ENCODE measurements at places on chromosomes 6 and 20.

- no peak for DNase-seq
These were observed 185.8 kb downstream of the PHF3 start for GRCh38 chr6:63821442-63821841.

GRCh38 chr20:46751856-46752255, 42.4 kb downstream of the SLC2A10 start:
- no peak for DNase-seq

- DNase-seq = no peak
These were observed 6.6 kb downstream of the SULF2 start for GRCh38 chr20:47778398-47779354.

GRCh38 chr6:8110725-8111124, 8.4 kb upstream of the EEF1E1 start:
- no peak for DNase-seq

- DNase-seq = no peak
These were observed 39.3 kb upstream of the LOC128125822 start for GRCh38 chr6:63533026-63533425.

- DNase-seq = peak; percentile 51
These were observed 114.1 kb downstream of the KIF16B start for GRCh38 chr20:16459019-16459700.

DNA sequence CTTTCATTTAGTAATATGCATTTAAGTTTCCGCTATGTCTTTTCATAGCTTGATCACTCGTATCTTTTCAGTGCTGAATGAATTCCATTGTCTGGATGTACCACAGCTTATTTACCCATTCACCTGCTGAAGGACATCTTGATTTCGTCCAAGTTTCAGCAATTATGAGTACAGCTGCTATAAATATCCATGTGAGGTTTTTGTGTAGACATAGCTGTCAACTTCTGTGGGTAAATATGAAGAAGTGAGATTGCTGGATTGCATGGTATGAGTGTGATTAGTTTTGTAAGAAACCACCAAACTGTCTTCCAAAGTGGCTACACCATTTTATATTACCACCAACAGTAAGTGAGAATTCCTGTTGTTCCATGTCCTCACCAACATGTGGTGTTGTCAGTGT, 79.2 kb upstream of the STMND1 start:
- DNase-seq = no peak

GRCh38 chr6:18023891-18024290, 36.5 kb upstream of the KIF13A start:
- no peak for DNase-seq

DNA sequence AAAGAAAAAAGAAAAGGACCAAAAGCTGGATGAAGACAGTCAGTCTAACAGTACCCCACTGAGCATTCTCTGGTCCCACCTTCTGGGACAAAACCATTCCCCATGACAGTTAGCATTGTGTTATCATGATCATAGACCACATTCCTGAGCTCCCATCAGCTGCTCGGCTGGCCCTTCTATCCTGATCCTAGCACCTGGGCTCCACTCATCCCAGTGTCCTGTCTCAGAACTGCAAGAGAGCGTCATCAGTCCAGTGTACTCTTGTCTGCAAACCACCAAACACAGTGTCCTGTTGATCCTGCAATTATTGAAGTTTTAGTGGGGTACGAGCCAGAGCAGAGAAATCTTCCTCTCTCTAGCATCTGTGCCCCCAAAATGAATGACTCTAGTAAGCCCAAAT, 16.0 kb upstream of the TAAR1 start:
- no peak for DNase-seq

- no peak for DNase-seq
These were observed 20.2 kb downstream of the SNHG17 start for GRCh38 chr20:38414769-38415450.

- no peak for DNase-seq
These were observed 29.4 kb downstream of the NCOA5 start for GRCh38 chr20:46060301-46060881.

- no peak for DNase-seq
These were observed 27.8 kb upstream of the MYCT1 start for GRCh38 chr6:152669895-152670294.

- no peak for DNase-seq
These were observed 21.6 kb downstream of the LY86 start for GRCh38 chr6:6610031-6610591.

- no peak for DNase-seq
These were observed 414.3 kb downstream of the KIF16B start for GRCh38 chr20:16158976-16159286.

DNA sequence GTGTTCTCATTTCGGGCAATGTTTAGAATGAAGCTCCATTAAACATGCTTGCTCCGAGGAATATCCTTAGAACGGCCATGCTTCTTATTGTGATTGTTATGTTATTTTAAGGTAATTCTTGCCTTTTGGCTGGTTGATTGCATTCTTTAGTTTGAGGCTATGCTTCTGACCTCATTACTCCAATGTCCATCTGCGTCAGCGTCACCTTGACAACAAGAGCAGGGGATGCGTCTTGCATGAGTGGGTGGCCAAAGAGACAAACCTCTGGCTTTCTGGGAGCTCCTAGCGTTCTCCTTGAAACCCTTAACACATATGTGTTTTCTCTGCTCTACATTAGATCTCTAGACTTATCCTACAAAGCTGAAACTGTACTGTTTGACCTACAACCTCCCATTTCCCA, 184.3 kb downstream of the THBS2 start:
- DNase-seq = no peak

- no peak for DNase-seq
These were observed 132.1 kb upstream of the FOXQ1 start for GRCh38 chr6:1179571-1180459.

DNA sequence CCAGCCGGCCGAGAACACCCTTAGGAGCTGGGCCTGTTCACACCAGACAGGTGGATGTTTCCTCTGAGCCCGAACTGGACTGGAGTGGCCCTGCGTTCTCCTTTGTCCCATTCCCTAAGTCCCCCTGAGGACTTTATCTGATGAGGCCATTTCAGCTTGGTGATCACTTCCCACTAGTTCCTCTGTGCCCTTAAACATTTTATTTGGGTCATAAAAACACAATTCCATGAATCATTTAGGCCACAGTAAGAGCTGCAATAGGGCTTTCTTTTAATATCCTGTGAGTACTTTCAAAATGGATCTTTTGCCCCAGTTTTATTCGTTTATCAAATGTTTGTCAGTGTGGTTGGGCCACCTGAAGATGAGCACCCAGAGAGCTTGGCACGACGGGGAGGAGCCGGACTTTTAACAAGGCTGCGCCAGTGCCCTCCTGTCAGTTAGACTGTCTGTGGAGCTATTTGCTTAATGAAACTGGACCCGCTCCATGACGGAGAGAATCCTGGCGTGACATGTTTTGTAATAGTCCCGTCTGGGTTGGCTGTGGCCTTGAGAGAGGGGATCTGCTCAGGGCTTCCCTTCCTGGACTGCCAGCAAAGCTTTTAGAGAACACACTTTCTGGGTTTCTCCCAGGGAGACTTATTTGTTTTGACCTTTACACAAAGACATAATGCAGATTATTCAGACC, 53.5 kb downstream of the ZDHHC14 start:
- DNase-seq = no peak
